AG04450 (cell line): ENCODE measurements at places on chromosomes 6 and 20.

- DNase-seq = no peak
Observed at GRCh38 chr20:42492290-42492689, 697.4 kb downstream of the PTPRT start.

DNA sequence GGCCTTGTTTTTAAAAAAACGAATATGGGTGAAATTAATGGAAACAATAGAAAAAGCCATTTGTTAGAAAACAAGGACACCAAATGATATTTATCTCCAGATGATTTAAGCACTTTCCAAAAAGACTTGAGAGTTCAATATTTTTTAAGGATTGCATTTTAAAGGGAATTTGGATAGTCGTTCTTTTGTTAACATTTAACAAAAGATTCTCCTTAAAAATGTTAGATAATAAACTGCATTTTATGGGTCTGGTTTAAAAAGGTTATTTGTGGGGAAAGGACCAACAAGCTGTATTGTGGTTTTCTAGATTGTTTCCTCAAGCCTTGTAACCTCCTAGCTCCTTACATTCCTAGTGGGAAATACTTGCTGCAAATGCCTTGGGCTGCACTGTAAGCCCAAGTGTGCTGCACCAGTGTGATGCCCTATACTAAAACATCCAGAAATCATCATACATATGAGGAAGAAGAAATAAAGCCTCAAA, 1.5 kb upstream of the PHIP start:
- DNase-seq = no peak

- no peak for DNase-seq
Observed at GRCh38 chr20:48069596-48069995, 284.3 kb upstream of the SULF2 start.

GRCh38 chr6:131980791-131981623, 29.8 kb upstream of the CCN2 start:
- DNase-seq = no peak

DNA sequence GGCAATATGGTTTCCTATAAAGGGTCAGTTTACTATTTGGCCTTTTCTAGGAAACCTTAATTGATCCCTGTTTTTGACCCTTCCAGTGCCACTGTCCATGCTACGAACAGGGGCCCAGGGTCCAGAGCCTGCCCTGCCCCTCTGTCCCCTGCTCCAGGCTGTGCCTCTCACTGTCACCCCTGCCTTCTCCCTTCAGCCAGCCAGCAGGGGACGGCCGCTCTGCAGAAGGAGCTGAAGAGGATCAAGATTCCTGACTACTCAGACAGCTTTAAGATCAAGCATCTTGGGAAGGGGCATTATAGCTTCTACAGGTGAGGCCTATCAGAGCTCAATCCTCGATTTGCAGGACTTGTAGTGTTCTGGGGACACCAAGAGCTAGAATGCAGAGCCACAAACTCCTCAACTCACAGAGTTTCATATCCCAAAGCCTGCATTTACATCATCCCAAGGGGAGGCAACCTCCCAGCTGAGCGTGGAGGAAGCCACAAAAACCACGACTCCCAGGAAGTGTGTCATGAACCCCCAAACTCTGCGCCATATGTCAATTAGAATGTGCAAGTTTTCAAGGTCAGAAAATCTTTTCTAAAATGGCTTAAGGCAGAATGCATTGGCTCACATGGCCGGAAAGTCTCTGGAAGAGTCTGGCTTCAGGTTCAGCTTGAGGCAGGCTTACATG, 3.6 kb downstream of the BPI start:
- no peak for DNase-seq
